ENCODE measurements at places on chromosomes 1 and 21. TPM values are rescaled to one million over a fixed set of nuclear protein-coding genes. Genes with fewer than 3 reads are reported as not detected.

FAM167B gene
- 2.1 TPM for total RNA-seq

PGLYRP3 gene
- not detected for total RNA-seq

DISP3 gene
- total RNA-seq: under 0.01 TPM

KLHDC7A gene
- not detected for total RNA-seq

TGFB2 gene
- total RNA-seq: 13.9 TPM

ASCL5 gene
- total RNA-seq: under 0.01 TPM

PLA2G2D gene
- total RNA-seq: not detected

RHD gene
- not detected for total RNA-seq

TMEM52 gene
- not detected for total RNA-seq

RNU1-1 gene
- total RNA-seq: under 0.01 TPM

MCOLN3 gene
- 2.5 TPM for total RNA-seq

DNA sequence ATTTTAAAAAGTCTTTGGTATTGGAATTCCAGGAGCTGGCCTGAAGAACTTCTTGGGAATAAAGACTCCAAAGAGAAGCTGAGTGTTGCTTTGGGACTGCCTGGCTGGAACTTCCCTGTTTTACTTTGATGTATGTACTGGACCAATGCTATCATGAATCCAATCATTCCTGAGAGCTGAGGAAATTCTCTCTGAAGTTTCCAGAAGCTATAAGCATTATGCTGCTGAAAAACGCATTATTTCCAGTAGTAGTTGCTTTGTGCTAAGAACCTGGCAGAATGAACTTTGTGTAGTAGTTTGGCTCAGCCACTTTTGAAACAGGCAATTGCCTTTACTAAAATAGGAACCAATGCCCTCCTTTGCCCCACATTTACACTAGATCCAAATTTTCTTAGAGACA lies 260.7 kb downstream of the HLX start:
- no peaks in the 10 kb centered on the region for H3K36me3 ChIP-seq
- no peak overlapping the region for H3K4me3 ChIP-seq
- no peak for DNase-seq
- H3K4me1 ChIP-seq: no peaks in the 10 kb centered on the region
- no peak overlapping the region for H3K27ac ChIP-seq

DNA sequence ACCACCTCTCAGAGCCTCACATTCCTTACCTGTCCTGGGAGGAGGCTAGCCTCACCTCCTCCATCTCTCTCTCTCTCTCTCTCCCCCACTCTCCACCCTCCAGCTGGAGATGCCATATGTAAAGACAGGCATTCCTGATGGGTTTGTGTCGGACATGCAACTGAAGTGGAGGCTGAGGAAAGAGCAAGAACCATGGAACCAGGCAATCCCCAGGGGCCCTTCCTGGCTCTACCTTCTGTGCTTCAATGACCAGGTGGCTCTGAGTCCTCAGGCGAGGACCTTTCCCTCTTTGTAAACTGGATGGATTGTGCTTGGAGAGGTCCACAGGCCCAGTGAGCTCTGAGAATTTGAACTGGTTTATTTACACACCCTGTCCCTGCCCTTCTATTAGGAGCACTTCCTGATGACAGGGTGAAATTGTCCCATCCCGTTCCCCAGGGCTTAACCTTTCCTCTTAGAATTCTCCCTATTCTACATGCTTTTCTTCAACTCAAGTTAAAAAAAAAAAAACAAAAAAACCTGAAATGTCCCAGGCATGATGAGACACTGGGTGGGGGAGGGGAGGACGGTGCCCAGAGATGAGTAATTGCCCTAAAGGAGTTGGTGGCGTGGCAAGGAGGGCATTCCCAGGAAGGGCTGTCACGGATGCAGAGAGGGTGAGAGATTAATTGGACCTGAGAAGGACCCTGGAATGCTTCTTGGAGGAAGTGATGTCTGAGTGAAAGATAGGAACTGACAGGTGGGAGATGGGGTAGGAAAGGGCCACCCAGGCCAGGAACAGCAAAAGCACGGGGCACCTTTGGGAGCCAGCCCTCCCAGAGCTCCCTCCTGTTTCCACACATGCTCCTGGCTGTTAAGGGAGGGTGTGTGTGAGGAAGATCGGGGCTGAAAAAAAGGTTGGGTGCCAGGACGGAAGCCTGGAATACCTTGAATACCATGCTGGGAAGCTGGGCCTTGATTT lies 50.2 kb upstream of the WASF2 start:
- no peak for DNase-seq
- H3K4me1 ChIP-seq: peaks cover 67% of the 10 kb centered on the region

- H3K4me1 ChIP-seq: peaks cover 3% of the 10 kb centered on the region
- H3K4me3 ChIP-seq: no peak overlapping the region
Observed at GRCh38 chr1:24705260-24706073, 39.8 kb upstream of the CLIC4 start.

- H3K4me1 ChIP-seq: no peaks in the 10 kb centered on the region
- DNase-seq: no peak
- no peaks in the 10 kb centered on the region for H3K36me3 ChIP-seq
- no peak overlapping the region for H3K4me3 ChIP-seq
- no peak overlapping the region for H3K27ac ChIP-seq
- no peaks in the 10 kb centered on the region for H3K27me3 ChIP-seq
Observed at GRCh38 chr1:69814926-69815325, 247.2 kb downstream of the LRRC7 start.

DNA sequence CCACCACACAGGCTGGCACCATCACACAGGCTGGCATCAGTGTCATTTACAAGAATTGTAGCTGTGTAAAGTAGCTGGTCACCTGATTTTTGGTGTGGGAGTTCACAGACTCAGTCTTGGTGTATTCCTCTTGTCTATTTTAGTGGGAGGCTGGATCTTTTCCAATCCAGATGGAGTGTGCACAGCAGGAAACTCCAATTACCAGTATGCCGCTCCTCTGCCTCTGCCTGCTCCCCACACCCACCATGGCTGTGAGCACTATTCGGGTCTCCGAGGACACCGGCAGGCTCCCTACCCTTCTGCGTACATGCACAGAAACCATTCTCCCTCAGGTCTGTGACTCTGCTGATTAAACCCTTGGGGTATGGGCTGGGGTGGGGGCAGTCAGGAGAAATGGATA lies 24.2 kb downstream of the TBX19 start:
- H3K4me3 ChIP-seq: no peak overlapping the region
- H3K27me3 ChIP-seq: no peaks in the 10 kb centered on the region
- no peak overlapping the region for H3K27ac ChIP-seq
- peaks cover 2% of the 10 kb centered on the region for H3K4me1 ChIP-seq
- no peak for DNase-seq

- no peaks in the 10 kb centered on the region for H3K4me1 ChIP-seq
- no peak for DNase-seq
- no peak overlapping the region for H3K4me3 ChIP-seq
- H3K27me3 ChIP-seq: no peaks in the 10 kb centered on the region
- no peak overlapping the region for H3K27ac ChIP-seq
Observed at GRCh38 chr1:3852711-3853485, 4.1 kb downstream of the CEP104 start.

DNA sequence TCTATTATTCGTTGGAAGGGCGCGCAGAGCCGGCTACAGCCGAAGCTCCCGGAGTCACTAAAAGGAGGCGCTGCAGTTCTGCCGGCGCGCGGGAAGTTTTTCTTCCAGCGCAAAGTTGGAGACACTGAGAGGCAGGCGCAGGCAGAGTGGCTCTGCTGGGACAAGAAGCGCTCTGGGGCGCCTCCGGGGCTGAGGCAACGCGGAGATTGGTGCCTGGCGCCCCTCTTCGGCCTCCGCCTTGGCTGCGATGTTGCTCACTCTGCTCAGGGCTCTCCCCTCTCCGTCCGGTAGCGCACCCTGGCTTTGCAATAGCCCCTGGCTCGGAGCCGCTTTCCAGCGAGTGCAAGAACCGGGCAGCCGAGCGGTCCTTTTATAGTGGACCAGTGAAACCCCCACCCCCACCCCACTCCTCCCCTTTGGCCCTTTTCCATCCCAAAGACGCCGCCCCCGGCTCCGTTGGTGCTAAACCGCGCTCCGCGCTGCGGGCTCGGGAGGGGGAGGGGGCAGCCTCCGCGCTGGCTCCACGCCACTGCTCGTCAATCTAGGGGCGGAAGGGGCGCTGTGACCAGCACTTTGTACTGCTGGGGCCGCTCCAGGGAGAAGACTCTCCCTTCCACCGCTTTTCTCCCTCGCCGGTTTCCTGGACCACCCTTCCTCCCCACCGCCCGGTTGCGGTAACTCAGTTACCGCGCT lies at the start of gene ADAMTS1:
Gene ADAMTS1, minus strand, starts transcription at position 344 of the 693 bp plus-strand sequence. CDS start 455 bp downstream, outside the sequence.
- H3K4me1 ChIP-seq: peaks cover 4% of the 10 kb centered on the region
- peak within 1 kb of the TSS; percentile 96 for H3K27ac ChIP-seq
- H3K27me3 ChIP-seq: no peaks in the 10 kb centered on the region
- DNase-seq: peak; percentile 96
- H3K4me3 ChIP-seq: peak within 1 kb of the TSS; percentile 99

DNA sequence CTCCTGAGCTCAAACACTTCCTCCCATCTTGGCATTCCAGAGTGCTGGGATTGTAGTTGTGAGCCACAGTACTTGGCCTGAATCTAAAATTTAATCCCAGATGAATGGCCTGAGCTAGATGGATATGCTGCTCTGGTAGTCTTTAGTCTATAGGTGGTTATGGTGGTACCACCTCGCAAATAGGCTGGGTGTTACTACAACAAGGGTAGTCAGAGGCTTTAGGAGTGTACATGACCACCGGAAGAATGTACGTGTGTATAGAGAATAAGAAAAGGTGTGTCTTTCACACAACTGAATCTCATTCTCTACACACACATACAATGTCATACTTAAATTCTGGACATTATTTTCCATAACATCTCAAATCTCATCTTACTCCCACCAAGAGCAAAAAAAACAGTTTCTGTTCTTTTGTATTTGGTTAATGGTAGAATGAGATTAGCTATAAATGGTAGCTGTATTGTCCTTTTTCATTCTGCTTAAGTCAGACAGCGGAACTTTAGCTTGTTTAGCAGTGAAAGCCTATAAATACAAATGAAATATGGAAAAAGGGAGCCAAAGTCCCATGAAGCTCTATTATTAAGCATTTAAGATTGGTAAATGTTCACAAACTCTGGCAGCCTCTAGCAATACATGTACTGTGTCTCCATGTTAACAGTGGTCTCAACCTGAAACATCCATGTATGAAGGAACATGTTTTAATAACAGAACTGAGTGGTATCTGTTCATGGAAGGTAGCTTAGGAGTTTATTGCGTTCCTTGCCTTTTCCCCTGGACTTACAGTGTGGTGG lies 16.2 kb downstream of the CAP1 start:
- DNase-seq: no peak
- no peaks in the 10 kb centered on the region for H3K27me3 ChIP-seq

DNA sequence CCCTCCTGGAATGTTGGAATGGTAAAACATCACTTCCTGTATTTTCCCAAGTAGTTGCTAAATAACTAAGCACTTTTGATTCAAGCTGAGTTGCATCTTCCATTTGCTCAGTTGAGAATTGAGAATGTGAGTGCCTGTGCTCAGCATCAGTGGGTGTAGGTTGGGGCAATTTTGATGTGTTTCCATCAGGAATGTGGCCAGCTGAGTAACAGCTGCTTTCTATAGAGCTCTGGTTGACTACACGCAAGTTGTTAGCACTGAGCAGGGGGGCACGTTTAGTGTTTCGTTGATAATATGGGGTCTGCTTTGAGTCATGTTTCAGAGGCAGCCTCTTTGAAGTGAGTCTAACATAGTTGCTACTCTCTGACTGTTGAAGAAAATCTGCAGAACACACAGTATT lies 41.5 kb downstream of the LRRC53 start:
- DNase-seq: peak; percentile 6
- H3K27me3 ChIP-seq: no peaks in the 10 kb centered on the region
- no peak overlapping the region for H3K4me3 ChIP-seq
- H3K27ac ChIP-seq: no peak overlapping the region
- no peaks in the 10 kb centered on the region for H3K36me3 ChIP-seq

DNA sequence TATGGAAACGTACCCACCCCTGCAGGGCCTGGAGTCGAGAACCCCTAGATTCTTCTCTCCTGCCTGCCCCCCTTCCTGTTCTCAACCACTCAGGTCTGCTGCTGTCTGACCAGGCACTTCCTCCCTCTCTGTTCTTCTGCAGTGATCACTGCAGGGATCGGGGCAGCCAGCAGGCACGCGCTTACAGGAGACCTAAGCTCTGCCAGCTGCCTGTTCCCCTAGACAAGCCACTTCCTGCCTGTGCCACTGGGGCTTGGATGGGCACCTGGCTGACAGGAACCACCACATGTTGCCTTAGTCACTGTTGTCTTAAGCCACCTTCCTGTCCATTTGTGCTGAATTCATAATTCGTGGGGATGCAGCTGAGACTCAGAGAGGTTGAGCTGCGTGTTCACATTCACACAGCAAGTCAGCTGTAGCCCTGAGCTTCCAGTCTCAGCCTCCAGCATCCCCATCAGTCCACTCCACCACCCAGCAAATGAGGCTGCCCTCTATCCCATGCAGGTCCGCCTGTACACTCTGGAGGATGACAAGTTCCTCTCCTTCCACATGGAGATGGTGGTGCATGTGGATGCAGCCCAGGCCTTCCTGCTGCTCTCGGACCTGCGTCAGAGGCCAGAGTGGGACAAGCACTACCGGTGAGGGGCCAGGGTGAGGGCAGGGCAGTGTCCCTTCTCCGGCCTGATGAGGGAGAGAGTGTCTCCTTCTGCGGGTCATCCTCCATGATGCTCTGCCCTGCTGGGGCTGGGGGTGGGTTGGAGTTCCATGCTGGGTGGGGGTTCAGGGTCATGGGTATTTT lies 18.6 kb downstream of the FAM151A start:
- no peak for DNase-seq
- no peaks in the 10 kb centered on the region for H3K27me3 ChIP-seq
- H3K4me3 ChIP-seq: no peak overlapping the region
- no peaks in the 10 kb centered on the region for H3K36me3 ChIP-seq

DNA sequence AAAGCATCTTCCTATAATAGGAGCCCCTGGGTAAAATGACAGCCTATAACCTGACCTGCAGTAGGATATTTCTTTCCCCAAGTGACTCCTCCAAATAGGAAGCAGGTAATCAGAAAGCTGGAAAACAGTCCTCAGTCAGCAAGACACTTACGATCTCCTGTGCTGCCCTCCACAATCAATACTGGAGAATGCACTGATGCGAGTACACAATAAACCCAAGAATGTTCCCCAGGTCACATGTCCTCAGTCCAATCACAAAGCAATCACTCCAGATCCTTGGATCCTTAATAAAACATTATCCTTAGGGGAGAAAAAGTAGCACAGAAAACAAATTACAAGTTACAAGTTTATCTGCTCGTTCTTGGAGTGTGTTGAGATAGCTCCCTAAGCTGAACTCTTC lies 233.1 kb downstream of the SLC45A1 start:
- no peaks in the 10 kb centered on the region for H3K4me1 ChIP-seq
- no peak overlapping the region for H3K27ac ChIP-seq
- no peak overlapping the region for H3K4me3 ChIP-seq
- DNase-seq: no peak
- H3K27me3 ChIP-seq: no peaks in the 10 kb centered on the region
- H3K36me3 ChIP-seq: no peaks in the 10 kb centered on the region

DNA sequence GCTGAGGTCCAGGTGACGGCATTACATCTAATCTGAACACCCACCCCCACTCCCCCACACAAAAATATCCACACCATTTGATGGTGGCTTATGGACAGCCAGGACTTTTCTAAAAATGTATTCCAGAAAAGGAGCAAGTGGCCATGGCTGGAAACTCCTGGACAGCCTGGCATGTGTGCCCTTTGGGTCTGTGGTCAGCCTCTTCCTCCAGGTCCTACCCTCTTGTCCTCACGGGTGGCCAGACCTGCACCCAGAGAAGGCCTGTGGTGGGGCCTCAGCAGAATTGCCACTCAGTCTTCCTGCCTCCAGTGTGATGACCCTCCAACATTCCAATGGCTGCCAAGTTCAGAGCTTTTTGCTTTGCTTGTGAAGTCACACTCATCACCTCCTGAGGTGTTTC lies 600.6 kb downstream of the AJAP1 start:
- no peaks in the 10 kb centered on the region for H3K27me3 ChIP-seq
- H3K4me3 ChIP-seq: no peak overlapping the region
- H3K4me1 ChIP-seq: no peaks in the 10 kb centered on the region
- no peaks in the 10 kb centered on the region for H3K36me3 ChIP-seq
- DNase-seq: no peak

- H3K36me3 ChIP-seq: no peaks in the 10 kb centered on the region
- H3K27me3 ChIP-seq: no peaks in the 10 kb centered on the region
- H3K4me1 ChIP-seq: no peaks in the 10 kb centered on the region
- H3K27ac ChIP-seq: no peak overlapping the region
Observed at GRCh38 chr1:181704546-181704945, 221.2 kb downstream of the CACNA1E start.

Data from fibroblast of lung (primary cell).